ENCODE measurements at places on chromosomes 6 and 20.

DNA sequence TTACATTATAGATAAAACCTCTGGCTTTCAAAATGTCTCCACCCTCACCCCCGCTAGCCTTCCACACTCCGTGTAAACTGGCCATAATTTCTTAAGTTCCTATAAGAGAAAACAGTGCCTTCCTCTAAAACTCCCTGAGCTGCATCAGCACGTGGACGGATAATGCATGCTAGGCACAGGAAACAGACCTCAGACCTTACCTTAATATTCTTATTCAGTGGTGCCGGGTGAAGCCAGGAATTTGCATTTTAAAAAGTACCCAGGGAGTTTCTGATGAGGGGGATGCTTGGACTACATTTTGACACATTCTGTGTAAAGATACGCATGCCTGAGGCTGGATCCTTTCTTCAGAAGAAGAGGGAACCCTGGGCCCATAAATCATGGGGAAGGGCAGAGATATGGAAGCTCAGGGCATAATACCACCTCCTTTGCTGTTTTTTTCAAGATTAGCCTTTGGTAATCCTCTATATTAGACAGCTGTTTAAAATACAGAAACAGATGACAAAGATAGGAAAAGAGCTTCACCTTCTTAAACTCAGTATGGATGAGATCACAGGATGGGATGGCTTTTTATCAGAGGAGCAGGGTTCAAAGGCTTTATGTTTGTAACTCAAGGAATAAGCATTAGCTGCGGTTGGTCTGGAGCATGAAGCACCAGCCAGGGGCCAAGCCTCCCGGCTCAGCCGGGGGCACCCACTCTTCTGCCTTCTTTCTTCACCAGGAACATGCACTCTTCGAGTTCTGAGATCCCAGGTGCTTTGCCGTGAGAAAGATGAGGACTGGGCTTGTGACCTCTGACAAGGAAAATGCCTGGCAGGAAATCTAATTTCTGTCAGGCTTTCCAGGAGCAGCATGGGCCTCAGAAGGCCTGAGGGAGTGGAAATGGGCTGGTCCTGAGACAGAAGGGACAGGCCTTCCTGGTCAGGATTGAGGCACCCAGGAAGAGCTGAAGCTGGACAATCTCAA is 218.1 kb upstream of the SOX4 start:
- no peak for DNase-seq

- no peak for DNase-seq
Observed at GRCh38 chr6:43671801-43672690, 15.5 kb downstream of the MRPS18A start.

GRCh38 chr6:158815379-158815724 is 3.8 kb downstream of the EZR start:
- no peak for DNase-seq

GRCh38 chr20:46485431-46485830 is 27.9 kb downstream of the ZNF334 start:
- DNase-seq = no peak

DNA sequence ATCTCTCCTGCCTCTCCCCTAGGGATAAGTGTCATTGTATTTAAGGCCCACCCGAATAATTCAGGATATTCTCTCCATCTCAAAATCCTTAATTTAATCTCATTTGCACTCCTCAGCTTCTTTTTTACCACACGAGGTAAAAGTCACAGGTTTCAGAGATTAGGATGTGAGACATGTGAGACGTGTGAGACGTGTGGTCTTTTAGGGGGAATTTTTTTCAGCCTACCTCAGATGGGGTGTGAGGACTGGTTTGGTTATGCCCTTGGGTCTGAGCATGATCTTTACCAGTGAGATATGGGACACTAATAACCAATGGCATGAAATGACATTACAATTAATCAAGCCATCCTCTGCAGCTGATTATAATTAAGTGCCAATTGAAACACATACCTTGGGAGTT is 324.2 kb downstream of the BMP2 start:
- no peak for DNase-seq

GRCh38 chr6:100881707-100882040 is 545 bp upstream of the ASCC3 start:
- DNase-seq = no peak

Data from stimulated activated CD4-positive, alpha-beta T cell treated with anti-CD3 and anti-CD28 coated beads, Interleukin-1b, Interleukin-23, amount 100 ng/mL, for 24 hours (primary cell).